EL (cell line): ENCODE measurements at places on chromosomes 5 and 9.
A peak's percentile ranks its signal among the peaks of the same experiment; 100 is the strongest.

- DNase-seq: no peak
These were observed 275.4 kb downstream of the EBF1 start for GRCh38 chr5:158824241-158824882.

- DNase-seq: no peak
These were observed 329.6 kb downstream of the MED10 start for GRCh38 chr5:6048746-6049145.

DNA sequence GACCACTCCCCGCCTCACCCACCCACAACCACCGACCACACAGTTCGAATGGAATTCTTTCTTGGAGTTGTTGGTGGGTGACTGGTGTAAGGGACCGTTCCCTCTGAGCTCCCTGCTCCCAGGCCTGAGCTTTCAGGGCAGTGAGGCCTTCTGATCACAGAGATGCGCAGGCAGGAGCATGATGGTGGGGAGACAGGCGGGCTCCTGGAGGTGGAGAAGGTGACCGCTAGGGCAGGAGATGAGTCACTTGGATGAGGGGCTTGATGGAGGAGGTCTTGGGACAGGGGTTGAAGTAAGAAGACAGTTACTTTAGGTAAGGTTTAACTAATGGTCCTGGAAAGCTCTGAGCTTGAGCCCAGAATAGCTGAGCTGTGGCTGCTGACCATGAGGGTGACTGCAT lies 88.5 kb downstream of the HSPA4 start:
- no peak for DNase-seq

GRCh38 chr5:102421647-102422046 lies 77.2 kb downstream of the SLCO6A1 start:
- DNase-seq: peak; percentile 1

DNA sequence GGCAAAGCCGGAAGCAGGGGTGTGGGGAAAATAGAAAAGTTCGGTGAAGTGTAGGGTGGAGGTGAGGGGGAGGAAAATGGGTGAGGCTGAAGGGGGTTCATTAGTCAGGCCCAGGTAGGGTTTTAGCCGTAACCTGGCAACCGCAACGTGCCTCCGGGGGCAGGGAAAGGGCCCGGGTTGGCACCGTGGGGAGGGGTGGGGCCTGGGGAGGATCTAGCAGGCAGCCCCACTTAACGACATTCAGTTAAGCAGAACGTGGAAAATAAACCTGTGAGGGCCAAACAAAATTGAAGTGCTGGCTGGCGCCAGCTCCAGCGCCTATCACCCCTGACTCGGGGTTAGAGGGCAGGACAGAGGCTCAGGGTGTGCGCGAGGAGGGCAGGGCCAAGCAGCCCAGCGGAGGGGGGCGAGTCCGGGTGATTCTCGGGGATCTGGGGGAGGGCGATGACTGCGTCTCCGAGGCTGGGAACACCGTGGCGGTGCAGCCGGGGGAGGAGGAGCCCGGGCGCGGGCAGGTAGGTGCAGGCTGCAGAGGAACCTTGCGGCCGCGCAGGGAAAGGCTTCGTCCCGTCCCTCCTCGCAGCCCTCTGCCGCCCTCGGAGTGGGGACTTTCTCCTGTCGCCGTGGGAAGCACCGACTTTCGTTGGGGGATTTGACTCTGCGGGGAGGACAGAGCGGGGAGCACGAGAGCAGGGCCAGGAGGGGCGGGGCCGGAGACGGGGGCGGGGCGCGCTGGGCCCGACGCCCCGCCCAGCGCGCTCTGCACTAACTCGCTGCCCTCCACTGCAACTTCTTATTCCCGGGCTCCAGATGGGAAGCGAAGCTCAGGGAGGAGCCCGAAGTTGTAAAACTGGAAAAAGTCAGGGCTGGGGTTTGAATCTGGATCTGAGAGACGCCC lies 5.1 kb downstream of the RGS14 start:
- DNase-seq: peak; percentile 60

DNA sequence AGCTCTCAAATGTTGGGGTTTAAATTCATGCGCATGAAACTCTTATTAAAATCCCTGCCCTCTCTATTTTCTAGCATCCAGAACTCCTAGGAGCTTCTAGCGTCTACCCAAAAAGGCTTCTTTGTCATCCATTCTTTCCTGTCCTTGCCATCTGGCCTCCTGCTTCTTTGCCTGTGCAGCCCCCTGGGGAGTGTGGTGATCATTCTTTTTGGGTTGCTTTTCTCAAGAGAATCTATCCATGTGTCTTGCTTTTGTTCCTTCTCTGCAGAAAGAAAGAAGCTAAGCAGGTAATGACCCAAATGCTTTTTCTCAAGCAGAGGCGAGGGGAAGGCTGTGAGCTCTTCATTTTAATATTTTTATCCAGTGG lies 26.6 kb downstream of the SKP2 start:
- no peak for DNase-seq

- peak; percentile 91 for DNase-seq
These were observed 36.8 kb downstream of the ROPN1L start for GRCh38 chr5:10478436-10478835.

DNA sequence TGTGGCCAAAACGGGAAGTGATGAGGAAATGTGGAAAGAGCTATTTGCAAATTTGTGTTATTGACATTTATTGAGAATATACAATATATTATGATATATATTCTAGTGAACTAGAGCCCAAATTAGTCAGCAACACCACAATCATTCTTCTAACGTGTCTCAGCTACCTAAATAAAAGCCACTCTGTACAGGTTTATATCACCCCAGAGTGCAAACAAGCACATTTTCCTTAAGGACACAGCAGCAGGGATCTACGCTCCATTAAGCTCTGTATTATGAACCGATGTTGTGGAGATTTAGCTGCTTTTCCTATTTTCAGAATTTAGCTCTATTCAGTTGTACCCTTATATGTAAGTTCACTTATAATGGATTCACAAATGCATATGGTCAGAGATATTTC lies 77.9 kb downstream of the CDH18 start:
- no peak for DNase-seq

DNA sequence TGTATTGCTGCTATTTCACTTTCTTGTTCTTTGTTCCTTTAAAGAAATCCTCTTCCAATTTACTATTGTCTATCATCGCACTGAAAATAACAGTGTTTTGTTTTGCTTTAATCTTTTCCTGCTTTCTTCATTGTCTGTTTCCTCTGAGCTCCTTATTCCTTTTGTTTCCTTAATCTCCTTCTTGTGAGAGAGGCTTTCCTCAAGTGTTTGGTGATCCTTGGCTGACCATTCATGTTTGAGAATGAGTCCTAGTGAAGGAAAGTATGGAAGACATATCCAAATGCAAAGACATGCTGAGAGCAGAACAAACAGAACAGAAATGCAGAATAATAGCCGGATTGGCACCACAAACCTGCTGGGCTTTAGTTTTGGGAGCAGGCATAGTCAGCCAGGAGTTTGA lies 42.0 kb upstream of the ENTREP1 start:
- DNase-seq: no peak

GRCh38 chr9:93686127-93686879 lies 109.9 kb downstream of the PHF2 start:
- no peak for DNase-seq

DNA sequence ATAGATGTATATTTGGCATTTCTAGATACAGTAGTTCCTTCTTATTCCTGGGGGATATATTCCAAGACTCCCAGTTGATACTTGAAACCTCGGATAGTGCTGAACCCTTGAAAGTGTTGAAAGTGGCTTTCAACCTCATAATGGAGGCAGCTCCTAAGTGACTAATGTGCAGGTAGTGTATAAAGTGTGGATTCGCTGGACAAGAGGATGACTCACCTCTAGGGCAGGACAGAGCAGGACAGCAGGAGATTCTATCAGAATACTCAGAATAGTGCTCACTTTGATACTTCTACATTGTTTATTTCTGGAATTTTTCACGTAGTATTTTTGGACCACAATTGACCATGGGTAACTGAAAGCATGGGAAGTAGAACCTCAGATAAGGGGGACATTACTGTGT lies 1138.9 kb upstream of the WWC1 start:
- DNase-seq: no peak

GRCh38 chr5:68673106-68673822 lies 420.6 kb upstream of the SLC30A5 start:
- DNase-seq: no peak

GRCh38 chr5:89120719-89121118 lies 237.7 kb upstream of the MEF2C start:
- DNase-seq: no peak

DNA sequence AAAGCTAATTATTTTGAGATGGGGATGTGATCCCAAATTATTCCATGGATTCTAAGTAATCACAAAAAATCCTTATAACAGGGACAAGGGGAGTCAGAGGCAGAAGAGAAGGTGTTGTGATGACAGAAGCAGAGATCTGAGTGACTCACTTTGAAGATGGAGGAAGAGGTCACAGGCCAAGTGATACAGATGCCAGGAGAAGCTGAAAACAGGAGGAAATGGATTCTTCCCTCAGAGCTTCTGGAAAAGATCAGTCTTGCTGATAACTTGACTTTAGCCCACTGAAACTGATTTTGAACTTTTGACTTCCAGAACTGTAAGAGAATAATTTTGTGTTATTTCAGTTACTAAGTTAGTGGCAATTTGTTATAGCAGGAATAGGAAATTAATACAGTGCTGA lies 105.3 kb downstream of the GCNT1 start:
- peak; percentile 71 for DNase-seq

- DNase-seq: peak; percentile 55
These were observed 50.9 kb upstream of the FAM169A start for GRCh38 chr5:74916831-74917710.

GRCh38 chr5:159850160-159850559 lies 66.1 kb upstream of the ADRA1B start:
- DNase-seq: peak; percentile 85

DNA sequence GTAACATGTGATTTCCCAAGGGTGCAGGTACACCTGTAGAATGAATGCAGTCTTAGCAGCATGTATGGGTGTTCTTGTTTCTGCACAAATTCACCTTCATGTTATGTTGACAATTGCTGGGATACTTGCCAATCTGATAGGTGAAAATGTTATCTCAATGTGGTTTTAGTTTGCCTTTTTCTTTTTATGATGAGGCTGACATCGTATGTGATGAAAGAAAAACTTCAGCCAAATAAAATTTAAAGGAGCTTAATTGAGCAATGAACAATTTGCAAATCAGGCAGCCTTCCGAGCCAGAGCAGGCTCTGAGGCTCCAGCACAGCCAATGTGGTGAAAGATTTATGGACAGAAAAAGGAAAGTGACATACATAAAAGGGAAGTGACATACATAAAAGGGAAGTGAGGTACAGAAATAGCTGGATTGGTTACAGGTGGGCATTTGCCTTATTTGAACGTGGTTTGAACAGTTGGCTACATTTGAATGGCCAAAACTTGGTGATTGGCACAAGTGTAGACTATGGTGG lies 10.5 kb downstream of the TAL2 start:
- no peak for DNase-seq

DNA sequence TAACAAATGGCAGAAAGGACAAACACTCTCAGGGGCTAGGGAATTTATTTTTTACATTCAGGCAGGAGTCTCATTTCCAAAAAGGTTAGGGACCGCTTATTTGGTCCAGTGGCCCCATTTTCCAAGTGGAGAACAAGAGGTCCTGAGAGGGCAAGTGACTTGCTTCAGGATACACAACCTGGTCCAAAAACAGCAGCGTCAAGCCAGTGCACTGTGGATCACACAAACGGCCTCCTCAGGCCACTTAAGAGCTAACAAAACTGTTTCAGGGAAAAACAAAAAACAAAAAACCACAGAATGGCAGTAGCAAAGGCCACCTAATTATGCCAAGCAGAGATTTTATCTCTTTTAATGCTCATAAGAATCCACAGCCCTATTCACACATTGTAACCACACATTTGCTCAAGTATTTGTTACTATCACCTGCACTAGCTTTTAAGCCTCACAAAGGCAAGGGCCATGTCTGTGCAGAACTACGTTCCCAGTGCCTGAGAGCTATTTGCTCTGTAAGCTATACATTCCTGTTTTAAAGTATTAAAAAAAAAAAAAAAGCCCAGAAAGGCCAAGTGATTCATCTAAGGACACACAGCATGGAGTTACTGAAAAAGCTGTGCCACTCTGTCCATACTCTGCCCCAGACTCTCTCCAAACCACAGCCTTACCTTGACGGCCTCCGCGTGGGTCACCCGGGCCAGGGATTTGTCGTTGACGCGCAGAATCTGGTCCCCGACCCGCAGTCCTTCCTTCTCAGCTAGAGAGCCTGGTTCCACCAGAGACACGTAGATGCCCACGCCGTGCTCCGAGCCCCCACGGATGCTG lies 1.5 kb downstream of the WHRN start:
- no peak for DNase-seq

- DNase-seq: no peak
These were observed 3.2 kb downstream of the TOR2A start for GRCh38 chr9:127731938-127732337.

GRCh38 chr5:179120421-179120861 lies 60.3 kb downstream of the ZNF354C start:
- DNase-seq: no peak

- DNase-seq: peak; percentile 59
These were observed 98.6 kb downstream of the PAM start for GRCh38 chr5:102853680-102854079.

DNA sequence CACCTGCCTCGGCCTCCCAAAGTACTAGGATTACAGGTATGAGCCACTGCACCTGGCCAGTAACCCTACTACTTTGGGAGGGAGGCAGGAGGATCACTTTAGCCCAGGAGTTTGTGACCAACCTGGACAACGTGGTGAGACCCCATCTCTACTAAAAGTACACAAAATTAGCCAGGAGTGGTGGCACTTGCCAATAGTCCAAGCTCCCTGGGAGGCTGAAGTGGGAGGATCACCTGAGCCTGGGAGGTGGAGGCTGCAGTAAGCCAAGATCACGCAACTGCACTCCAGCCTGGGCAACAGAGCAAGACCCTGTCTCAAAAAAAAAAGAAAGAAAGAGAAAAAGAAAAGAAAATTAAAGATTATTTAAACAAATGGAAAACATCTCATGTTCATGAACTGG lies 10.3 kb downstream of the GDF9 start:
- DNase-seq: no peak

DNA sequence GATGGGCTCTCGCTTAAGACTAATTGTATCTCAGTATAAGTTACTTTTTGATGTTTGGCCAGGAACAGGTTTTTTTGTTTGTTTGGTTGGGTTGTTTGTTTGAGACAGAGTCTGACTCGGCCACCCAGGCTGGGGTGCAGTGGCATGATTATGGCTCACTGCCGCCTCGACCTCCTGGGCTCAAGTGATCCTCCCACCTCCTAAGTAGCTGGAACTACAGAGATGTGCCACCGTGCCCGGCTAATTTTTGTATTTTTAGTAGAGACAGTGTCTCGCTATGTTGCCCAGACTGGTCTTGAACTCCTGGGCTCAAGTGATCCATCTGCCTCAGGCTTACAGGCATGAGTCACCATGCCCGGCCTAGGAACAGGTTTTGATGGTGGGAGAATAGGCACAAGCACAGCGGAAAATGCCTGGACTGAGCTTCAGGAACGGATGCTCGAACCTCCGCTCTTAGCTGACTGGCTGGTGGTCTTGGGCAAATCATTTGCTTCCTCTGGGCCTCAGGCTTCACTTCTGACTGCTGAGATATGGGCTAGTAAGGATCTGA lies 11.4 kb upstream of the SYNPO start:
- DNase-seq: peak; percentile 27
